Activated CD4-positive, alpha-beta T cell treated with anti-CD3 and anti-CD28 coated beads, Interleukin-2, amount 50 U/mL, for 16 hours (primary cell): ENCODE measurements at places on chromosomes 5 and 9.

- no peak for DNase-seq
These were observed 122.6 kb downstream of the ADAMTS12 start for GRCh38 chr5:33769196-33769595.

- no peak for DNase-seq
These were observed 249.7 kb upstream of the DAB2 start for GRCh38 chr5:39674209-39675082.

GRCh38 chr9:82582693-82583092 is 480.2 kb downstream of the RASEF start:
- DNase-seq = no peak

DNA sequence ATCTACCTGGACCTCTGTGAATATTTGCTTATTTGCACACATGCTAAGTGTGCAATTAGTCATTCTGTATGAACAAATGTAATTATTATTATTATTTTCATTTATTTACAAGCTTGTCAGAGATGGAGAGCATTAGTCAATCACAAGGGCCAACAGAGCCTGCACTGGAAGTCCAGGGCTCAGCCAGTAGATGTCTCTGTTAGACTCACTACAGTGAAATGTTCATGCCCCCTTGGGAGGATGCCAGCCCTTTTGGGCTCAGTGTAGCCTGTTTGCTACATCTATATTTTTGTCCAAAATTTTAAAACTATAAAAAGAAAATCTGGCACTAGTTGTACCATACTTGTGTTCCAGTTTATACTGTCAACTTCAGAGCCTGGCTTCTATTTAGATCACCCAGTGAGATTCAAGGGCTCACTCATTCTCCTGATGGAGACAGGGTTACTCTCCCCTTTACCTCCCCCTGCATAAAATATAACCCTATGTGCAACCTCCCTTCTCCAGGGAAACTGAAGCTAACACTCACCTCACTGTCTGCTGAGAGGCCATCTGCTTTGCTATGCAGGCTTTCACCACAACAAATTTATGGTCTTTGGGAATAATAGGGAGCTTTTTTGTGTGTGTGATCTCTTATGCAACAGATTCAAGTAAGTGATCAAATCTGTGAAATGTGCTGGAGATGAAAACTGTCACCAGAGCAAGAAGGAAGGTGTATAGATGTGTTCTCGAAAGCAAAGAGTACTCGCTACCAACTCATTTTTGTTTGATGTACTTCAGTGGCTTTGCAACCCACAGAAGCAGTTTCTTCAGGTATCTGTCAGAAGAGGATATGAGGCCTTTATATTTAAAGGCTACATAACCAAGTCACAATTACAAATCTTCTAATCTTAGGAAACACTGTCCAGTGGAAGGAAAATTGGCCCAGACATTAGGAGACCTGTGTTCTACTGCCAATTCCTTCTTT is 99.9 kb upstream of the TLE4 start:
- no peak for DNase-seq

DNA sequence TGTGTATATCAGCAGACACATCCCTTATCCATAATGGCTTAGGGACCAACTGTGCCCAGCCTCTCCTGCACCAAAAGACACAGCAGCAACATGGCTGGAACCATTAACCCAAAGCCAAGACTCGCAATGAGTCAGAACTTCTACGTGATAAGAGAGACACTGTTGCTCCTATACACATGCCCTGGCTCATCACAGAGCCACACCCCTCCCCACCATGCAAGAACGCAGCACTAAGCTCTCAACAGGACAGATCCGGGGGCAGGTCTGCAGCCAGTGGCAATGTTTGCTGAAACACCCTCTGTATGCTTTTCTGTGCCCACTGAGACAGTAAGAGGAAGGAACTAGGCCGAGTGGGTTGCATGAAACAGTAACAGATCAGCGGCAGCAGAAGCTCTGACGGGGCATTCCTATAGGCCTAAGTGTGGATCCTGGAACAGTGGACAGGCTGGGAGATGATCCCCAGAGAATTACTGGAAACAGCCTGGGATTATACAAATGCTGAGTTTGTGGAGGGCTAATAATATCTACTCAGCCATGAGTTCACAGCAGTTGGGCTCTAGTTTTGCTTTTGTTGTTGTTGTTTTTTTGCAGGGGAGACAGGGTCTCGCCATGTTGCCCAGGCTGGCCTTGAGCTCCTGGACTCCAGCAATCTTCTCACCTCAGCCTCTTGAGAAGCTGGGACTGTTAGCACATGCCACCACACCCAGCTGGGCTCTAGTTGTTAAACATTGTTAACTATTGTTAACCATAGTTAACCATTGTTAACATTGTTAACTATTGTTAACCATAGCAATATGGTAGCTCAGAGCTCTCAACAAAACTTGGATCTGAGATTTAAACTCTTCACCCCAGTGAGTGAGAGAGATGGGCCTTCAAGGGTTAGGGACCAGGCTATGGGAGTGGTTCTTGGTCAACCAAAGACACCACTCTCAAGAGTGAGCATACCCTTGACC is 41.0 kb downstream of the B4GALT1 start:
- DNase-seq = no peak

DNA sequence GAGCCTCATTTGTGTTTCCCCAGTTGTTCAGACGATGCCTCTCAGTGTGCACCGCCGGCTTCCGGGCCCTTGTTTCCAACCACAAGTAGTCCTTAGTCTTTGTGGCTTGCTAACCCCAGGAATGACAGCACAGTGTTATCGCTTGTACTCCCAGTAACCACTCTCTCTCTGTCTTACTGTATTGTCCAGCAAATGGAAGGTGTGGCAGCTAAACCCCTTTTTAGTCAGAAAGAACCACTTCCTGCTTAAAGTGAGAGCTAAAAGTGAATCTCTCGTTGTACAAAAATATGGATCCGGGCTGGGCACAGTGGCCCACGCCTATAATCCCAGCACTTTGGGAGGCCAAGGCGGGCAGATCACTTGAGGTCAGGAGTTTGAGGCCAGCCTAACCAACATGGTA is 61.3 kb downstream of the ENC1 start:
- peak; percentile 96 for DNase-seq

GRCh38 chr5:53381-54174 is 38.4 kb upstream of the PLEKHG4B start:
- peak; percentile 18 for DNase-seq

GRCh38 chr5:93070938-93071337 is 510.1 kb downstream of the NR2F1-AS1 start:
- DNase-seq = no peak
